T-helper 1 cell treated with Interleukin-12 subunit alpha and Interleukin-12 subunit beta and Interleukin-4 antibody, amounts not matched to agents 30 ng/mL and 1 ng/mL, for 36 hours (primary cell): ENCODE measurements at places on chromosomes 5 and 9. TPM values are rescaled to one million over a fixed set of nuclear protein-coding genes. Genes with fewer than 3 reads are reported as not detected.

The C9orf50 gene
- not detected in 2 replicates for total RNA-seq

The CCL21 gene
- not detected in 2 replicates for total RNA-seq

The RPP25L gene
- 21.0 and 22.2 TPM in 2 replicates for total RNA-seq

The DMRTA1 gene
- total RNA-seq = not detected in 2 replicates

The SLC45A2 gene
- 0.34 TPM in 1 of 2 replicates, not detected in the other for total RNA-seq

The GNAQ gene
- 37.6 and 37.9 TPM in 2 replicates for total RNA-seq

The SHC3 gene
- not detected in 2 replicates for total RNA-seq

The ANKRD18A gene
- total RNA-seq = 2.1 and 5.0 TPM in 2 replicates

The CAVIN4 gene
- 0.12 and 0.20 TPM in 2 replicates for total RNA-seq

The PPP3R2 gene
- total RNA-seq = not detected in 2 replicates

The SPATA31C1 gene
- not detected in 2 replicates for total RNA-seq

The MEGF10 gene
- total RNA-seq = 0.02 TPM in 1 of 2 replicates, not detected in the other

The PGM5 gene
- total RNA-seq = not detected in 2 replicates

The GLDC gene
- total RNA-seq = 1.0 and 3.1 TPM in 2 replicates

The CDH12 gene
- total RNA-seq = not detected in 2 replicates

The FBP2 gene
- not detected in 2 replicates for total RNA-seq

The LHFPL2 gene
- total RNA-seq = 0.25 and 0.46 TPM in 2 replicates

The MEIKIN gene
- total RNA-seq = not detected in 2 replicates

The VCAN gene
- total RNA-seq = 0.49 and 1.0 TPM in 2 replicates

The FOXE1 gene
- not detected in 2 replicates for total RNA-seq

The CARTPT gene
- not detected in 2 replicates for total RNA-seq

The EPB41L4B gene
- total RNA-seq = 0.56 and 0.61 TPM in 2 replicates
